ENCODE measurements at places on chromosomes 7 and 10. TPM values are rescaled to one million over a fixed set of nuclear protein-coding genes. Genes with fewer than 3 reads are reported as not detected.

Gene SYT15
- 3.0 TPM for total RNA-seq

Gene KAZALD1
- total RNA-seq: 6.3 TPM

Gene WNT16
- total RNA-seq: not detected

Gene CALHM1
- total RNA-seq: not detected

Gene PDZD7
- total RNA-seq: not detected

Gene TUBB8
- total RNA-seq: not detected

Gene ADIRF
- total RNA-seq: 368 TPM

Measured in uterus (tissue), 4 donors.